Activated CD4-positive, alpha-beta T cell treated with anti-CD3 and anti-CD28 coated beads, Interleukin-2, amount 50 U/mL, for 48 hours (primary cell): ENCODE measurements at places on chromosomes 5 and 9.

DNA sequence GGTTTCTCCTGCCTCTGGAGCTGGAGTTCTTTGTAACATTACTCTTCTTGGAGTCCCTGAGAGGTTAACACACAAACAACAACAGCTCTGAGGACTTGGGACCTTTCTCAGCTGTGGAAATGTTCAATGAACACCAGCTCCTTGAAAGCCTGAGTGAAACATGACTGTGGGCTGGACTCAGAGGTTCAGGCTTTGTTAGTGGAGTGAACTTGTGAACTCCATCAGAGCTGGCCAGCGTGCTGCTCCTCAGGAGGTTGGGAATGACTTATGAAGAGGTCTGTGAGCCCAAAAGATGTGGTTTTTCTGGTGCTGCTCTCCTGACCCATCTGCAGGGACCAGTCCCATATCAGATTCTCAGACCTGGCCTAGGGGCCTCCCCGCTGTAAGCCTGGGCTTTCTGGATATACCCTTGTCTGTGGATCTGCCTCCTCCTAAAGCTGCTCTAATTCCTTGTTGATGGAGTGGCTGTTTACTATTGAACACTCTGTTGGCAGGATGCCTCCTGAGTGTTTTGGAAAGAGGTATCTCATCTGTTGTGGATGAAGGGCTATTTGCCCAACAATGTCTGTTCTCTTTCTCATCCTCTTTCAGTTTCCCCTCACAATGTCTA lies 170.0 kb upstream of the GDNF start:
- no peak for DNase-seq

DNA sequence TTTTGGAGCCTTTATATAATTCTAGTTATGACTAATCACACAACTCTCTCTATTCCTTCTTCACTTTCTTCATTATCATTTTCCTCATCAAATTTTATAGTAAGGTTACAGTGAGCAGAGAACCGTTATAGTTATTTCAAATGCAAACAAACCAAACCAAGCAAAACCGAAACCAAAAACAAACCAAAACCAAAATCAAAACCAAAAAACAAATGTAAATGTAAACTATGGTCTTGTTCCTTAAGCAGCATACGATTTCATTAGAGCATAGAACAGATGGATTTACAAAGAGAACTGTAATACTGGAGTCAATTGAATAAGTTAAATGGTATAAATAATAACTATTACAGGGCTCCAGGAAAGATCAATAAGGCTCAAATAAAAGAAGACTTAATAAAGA lies 447.1 kb downstream of the LRRC70 start:
- DNase-seq: no peak

GRCh38 chr9:24245988-24246387 lies 299.7 kb downstream of the IZUMO3 start:
- no peak for DNase-seq

DNA sequence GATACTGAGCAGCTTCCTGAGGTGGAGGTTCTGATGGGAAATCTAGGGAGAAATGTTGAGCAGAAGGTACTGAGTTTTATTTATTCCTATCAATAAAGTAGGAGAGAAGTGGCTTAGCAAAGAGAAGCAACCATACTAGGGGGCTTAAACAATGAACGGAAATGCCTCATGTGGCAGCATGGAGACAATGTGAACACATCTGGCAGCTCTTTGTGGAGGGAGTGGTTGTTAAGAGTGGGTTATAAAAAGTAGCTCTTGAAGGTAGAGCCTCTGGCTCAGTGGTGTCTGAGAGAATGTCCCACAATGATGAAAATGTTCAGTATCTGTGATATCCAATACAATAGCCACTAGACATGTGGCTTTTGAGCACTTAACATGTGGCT lies 52.7 kb upstream of the EQTN start:
- DNase-seq: no peak

- DNase-seq: no peak
Measured at GRCh38 chr9:137130176-137130755, 8.7 kb upstream of the GRIN1 start.

- DNase-seq: no peak
Measured at GRCh38 chr9:134556531-134557068, 85.0 kb upstream of the COL5A1 start.

DNA sequence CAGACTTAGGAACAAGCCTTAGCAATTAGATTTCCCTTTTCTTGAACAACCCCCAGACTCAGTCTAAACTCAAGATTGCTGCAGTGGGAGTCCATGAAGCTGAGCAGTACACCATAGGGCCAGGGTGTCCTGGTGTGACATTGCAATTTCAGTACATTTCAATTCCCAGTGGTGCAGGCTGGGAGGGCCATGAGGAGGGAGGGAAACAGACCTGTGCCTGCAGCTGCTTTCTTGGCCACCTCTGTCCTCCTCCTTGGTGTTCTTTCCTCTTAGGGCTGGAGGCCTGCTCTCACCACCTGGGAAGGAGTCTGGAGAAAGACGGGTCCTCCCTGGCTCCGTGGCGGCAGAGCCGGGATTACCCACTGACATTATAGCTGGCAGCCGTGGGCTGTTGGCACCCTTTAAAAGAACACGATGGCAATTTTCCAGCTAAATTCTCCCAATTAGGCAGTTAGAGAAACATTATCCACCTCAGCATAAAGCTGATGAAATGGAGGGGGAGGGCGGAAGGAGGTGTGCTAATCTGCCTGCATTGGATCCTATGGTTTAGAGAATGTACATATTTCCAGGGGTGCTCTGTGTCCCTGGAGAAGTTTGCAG lies 186.4 kb downstream of the SLIT3 start:
- DNase-seq: no peak

GRCh38 chr5:32413466-32414263 lies 30.9 kb downstream of the ZFR start:
- DNase-seq: no peak

GRCh38 chr5:37492778-37493555 lies 113.8 kb downstream of the WDR70 start:
- no peak for DNase-seq

GRCh38 chr5:25436452-25436851 lies 791.7 kb upstream of the CDH10 start:
- no peak for DNase-seq

- DNase-seq: no peak
Measured at GRCh38 chr5:150606476-150606875, 34.0 kb upstream of the SYNPO start.

GRCh38 chr5:178357121-178357521 lies 124.5 kb upstream of the PHYKPL start:
- DNase-seq: no peak

GRCh38 chr5:169933127-169933526 lies 47.2 kb downstream of the INSYN2B start:
- DNase-seq: no peak

DNA sequence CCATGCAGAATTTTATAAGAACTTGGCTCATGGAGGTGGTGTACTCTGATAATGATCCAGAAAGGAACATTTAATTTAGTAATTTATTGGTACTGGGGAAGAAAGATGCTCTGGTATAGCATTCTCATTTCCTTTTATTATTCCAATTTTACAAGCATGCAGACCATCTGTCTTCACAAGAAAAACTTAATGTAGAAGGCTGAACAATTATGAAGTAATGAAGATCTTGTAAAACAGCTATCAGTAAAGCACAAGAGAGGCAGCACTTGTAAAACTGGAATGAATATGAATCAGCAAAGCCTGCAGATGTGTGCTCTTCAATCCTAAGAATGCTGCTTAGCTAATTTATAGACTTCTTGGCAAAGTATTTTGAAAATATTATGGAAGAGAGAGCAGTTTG lies 300.0 kb downstream of the YTHDC2 start:
- no peak for DNase-seq

DNA sequence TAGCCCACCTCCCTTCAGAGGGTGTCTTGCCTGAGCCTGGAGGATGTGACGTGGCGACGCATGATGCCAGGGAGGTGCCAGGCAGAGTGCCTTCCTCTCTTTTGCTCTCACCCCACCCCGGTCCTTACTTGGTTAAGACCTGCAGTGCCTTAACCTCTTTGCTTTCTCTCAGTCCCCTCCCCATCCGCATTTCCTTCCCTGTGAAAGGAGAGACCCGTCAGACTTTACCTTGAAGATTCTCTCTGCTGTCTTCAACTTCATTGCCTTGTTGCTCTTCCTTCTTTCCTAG lies 52.0 kb upstream of the NCS1 start:
- no peak for DNase-seq

GRCh38 chr5:1040571-1040970 lies 32.0 kb downstream of the NKD2 start:
- DNase-seq: no peak

GRCh38 chr5:155872629-155873220 lies 454.2 kb upstream of the SGCD start:
- DNase-seq: no peak

GRCh38 chr5:145389047-145389446 lies 446.1 kb downstream of the PRELID2 start:
- no peak for DNase-seq

DNA sequence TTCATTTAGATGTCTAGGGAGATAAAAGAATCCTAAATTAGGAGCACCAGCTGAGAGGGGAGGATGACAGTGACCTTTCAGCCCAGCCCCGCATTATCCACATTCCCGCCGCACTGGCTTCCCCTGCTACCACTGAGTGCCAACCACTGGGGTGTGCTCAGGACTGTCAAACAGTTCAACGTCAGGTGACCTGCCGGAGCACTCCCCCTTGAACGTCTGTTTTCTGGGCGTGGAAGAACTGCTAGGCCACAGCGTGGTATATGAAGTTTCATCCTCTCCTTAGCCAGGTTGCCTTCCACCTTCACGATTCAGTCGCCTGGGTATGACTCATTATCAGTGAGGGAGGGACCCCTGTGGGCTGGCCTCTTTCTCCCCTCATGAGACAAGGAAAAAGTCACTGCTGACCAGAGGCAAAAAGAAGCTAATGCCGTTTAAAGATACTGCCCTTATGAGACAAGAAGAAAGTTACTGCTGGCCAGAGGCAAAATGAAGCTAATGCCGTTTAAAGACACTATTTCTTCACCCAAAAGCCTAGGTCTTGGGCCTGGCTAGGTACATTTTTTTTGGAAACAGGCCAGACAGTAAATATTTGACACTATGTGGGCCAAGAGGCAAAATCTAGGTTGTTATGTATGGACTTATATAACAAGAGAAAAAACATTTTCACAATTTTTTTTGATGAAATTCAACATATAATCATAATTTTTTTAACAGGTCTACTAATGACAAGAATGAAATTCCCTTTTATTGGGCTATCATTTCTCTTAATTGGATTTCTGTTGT lies 4.6 kb downstream of the NMRK1 start:
- no peak for DNase-seq

DNA sequence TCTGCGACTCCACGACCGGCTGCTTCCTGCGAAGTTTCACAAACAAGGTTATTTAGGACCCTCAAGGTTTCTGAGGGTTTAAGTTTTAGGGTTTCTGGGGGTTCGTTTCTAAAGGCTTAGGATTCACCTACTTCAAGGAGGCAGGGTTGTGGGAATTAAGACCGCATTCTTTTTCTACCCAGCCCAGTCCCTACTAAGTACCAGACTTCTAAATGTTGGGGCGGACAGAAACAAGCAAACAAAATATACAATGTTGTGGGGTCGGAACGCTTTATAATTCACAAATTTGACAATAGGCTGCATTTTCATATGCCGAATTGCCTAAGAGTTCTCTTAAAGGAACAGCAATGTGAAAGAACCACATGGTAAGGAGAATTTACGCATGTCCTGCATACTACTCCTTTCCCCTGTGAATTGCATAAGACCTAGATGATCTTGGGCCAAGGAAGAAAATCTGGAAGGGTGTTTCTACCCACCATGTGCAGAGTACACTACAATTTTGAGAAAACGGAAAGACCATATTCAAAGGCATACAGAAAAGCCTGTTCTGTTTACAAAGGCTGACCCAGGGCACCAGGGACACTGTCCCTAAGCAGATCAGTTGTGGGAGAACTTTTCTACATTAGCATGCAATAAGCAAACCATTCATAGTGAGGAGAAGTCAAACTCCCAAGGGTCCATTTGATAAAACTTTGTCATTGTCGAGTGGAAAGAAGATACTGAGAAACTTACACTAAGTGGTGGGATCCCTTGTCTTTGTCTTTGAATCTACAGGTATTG lies 457.3 kb downstream of the RAB3C start:
- DNase-seq: no peak

GRCh38 chr9:19988281-19988680 lies 199.4 kb upstream of the SLC24A2 start:
- DNase-seq: no peak

GRCh38 chr5:134086943-134087305 lies 27.6 kb upstream of the TCF7 start:
- peak; percentile 80 for DNase-seq

DNA sequence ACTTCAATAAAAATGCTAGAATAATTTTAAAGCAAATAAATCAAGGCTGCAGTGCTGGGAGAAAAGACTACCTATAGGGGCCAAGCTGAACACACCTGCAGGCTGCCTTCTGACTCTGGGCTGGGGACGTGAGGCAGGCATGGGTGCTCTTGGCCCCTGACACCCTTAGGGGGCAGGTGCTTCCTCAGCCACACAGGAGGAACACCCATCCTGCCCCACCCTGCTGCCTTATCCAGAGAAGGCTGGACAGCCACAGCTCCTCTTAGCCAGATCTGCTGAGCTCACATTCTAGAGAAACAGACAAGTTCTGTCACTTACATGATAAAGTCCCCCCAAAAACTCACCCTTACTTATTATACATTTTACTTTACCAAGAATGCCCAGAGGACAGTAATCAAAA lies 6.6 kb upstream of the LMX1B start:
- DNase-seq: no peak

DNA sequence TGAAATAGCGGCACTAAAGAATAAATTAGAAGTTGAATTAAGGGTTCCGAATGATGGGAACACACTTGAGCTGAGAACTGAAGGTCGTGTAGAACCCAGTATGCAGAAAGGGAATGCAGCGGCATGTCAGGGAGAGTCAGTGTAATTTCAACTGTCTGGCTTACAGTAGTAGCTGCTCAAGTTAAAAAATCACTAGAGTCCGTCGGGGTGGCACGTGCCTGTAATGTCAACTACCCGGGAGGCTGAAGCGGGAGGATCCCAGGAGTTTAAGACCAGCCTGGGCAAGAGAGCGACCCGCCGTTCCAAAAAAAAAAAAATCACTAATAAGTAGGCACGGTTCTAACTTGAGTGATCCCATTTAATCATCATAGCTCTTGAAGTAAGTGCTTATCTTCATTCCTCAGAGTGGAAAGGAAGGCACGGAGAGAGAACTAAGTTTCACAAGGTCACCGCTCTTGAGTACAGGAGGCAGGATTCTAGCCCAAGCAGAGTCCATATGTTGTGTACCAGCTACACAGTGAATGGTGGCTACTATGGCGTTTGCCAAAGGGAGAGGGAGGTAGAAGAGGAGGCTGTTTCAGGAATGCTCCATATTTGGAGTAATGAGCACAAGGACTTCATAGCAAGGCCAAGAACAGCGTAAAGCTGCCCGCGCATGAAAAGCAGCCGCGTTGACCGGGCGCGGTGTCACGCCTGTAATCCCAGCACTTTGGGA lies 831 bp downstream of the RMRP start:
- no peak for DNase-seq

GRCh38 chr9:96779089-96779488 lies 1.2 kb upstream of the ZNF510 start:
- DNase-seq: no peak

DNA sequence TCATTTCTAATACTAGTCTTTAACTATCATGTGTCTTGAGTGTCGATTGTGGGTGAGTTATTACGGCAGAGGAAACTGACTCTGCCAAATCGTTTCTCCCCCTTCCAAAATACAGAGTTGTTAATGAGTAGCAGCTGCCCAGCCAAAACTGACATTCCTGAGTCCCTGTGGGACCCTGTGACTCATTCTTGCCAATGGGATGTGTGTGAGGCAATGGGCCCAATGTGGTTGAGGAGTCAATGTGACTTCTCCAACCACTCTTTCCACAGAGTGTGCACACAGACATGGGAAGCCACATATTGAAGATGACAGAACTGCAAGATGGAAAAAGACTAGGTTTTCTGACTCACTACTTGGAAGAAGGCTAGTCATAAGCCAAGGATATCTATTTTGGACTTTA lies 434.7 kb downstream of the DTWD2 start:
- no peak for DNase-seq
